A673 (cell line): ENCODE measurements at places on chromosomes 4 and X. TPM values are rescaled to one million over a fixed set of nuclear protein-coding genes. Genes with fewer than 3 reads are reported as not detected.

Gene ASB9
- total RNA-seq, result not detected in 2 replicates

Gene PPBP
- total RNA-seq, result not detected in 2 replicates

Gene DIPK2B
- total RNA-seq, result not detected in 2 replicates

Gene RTL9
- total RNA-seq, result 0.13 and 0.70 TPM in 2 replicates

Gene CXorf66
- total RNA-seq, result not detected in 2 replicates

Gene TRAPPC2
- total RNA-seq, result 18.3 and 19.5 TPM in 2 replicates

Gene MID1
- 5.6 and 7.0 TPM in 2 replicates for total RNA-seq

Gene CAMK2D
- 34.7 and 35.8 TPM in 2 replicates for total RNA-seq

Gene HTN3
- not detected in 2 replicates for total RNA-seq

Gene OTC
- total RNA-seq, result not detected in 2 replicates

Gene CDX4
- not detected in 2 replicates for total RNA-seq

Gene SMIM20
- total RNA-seq, result 25.2 and 30.2 TPM in 2 replicates

Gene PCDH10
- 40.6 and 43.4 TPM in 2 replicates for total RNA-seq

Gene CACNA1F
- total RNA-seq, result not detected in 2 replicates

Gene CSAG2
- not detected in 2 replicates for total RNA-seq

Gene IL2
- total RNA-seq, result not detected in 2 replicates

Gene OFD1
- total RNA-seq, result 25.8 and 28.6 TPM in 2 replicates

Gene DUSP21
- not detected in 2 replicates for total RNA-seq

Gene GABRB1
- 1.0 and 3.5 TPM in 2 replicates for total RNA-seq

Gene TMEM271
- 2.6 and 3.6 TPM in 2 replicates for total RNA-seq

DNA sequence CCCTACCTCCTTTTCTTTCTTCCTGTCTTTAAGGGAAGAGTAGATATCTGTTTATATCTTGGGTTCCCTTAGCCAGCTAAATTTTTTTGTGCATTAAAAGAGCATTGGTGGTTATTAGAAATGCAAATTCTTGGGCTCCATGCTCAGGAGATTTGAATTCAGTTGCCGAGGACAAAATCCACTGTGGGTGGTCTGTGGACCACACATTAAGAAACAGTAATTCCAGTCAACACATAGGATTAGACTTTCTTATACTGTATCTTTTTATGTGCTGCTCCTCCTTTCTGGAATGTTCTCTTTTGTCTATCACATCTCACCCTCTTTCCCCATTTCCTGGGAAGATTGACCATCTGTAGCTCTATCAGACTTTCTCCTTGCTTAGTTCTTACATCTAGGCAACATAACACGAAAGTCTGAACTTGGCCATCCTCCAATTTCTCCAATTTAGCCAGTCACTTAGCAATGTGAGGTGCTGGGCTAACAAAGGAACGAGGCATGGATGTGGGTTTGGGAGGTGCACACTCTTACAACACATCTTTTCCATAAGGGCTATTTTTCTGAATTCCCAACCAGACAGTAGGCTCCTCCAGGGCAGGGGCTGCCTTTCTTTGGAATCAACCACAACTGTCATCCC lies 5.3 kb upstream of the PDLIM3 start:
- no peak for DNase-seq

DNA sequence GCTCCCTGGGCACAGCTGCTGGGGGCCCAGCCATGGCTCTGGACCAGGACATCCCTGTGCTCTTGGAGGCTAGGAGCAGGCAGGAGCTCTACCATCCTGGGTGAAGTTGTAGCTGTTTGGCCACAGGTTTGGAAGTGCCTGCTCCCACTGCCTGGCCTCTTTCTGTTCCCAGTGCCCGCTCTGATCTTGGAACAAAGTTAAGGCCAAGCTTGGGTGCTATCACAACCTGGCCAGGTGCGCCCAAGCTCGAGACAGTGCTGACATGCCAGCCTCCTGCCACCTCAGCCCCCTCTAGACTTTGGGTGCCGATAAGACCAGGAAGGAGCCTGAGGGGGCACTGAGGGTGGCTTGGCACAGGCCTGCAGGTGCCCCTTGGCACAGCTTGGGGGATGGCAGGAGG lies 686.1 kb upstream of the AADAT start:
- DNase-seq, result no peak

- peak; percentile 89 for DNase-seq
Measured at GRCh38 chr4:55030589-55030988, 94.8 kb downstream of the KDR start.

DNA sequence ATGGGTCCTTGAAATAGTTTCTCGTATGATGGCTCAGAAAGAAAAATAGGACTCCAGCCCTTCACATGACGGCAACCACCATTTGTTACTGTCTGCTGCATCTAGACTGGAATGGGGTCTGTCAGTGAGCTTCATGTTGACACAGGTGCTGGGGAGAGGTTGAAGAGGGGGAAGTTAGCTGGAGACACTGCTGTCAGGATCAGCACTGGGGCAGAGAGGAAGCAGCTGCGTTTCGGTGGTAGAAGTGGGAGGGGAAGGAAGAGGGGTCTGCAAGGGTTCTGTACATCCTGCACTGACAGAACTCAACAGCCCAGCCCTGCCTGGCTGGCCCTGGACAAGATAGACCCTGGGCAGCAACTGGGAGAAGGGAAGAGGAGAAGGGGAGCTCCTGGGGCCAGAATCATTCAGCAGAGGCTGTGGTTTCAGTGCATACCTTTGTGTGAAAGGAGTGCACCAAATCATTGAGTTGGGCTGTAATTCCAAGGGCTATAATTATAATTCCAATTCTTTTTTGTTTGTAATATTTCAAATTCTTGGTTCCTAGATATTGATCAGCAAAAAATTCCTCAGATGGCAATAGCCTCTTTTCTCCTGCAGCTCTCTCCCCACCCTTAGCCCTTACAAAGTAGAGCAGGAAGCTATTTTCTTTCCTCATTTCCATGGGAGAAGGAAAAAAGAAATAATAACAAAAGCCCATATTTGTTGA lies 119.4 kb upstream of the C1GALT1C1 start:
- no peak for DNase-seq

DNA sequence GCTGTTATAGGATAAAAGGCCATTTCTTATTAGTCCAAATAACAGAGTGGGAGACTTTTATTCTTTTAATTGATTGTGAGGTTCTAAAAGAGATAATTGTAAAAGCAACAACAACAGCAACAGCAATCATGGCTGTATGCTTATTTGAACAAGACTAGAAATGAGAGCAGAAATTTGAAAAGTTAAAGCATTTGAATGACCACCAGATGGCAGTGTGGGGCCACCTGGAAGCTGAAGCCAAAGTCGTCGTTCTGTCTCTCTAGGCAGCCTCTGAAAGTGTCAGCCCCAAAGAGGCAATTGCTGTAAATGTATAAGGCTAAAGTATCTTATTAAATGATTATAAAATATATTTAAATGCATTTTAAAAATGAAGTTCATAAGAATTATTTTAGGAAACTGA lies 42.2 kb downstream of the SH2D1A start:
- DNase-seq, result peak; percentile 71

- DNase-seq, result peak; percentile 58
Measured at GRCh38 chrX:119488749-119489148, 20.5 kb downstream of the SLC25A5 start.

GRCh38 chr4:142467088-142467487 lies 379.0 kb downstream of the INPP4B start:
- DNase-seq, result no peak

- no peak for DNase-seq
Measured at GRCh38 chr4:154478547-154478946, 13.1 kb downstream of the DCHS2 start.

GRCh38 chr4:304969-305680 lies at the start of gene ZNF732:
Gene ZNF732, minus strand, starts transcription at chr4:305474. Its CDS starts 164 bp downstream, at chr4:305310.
- DNase-seq, result no peak

DNA sequence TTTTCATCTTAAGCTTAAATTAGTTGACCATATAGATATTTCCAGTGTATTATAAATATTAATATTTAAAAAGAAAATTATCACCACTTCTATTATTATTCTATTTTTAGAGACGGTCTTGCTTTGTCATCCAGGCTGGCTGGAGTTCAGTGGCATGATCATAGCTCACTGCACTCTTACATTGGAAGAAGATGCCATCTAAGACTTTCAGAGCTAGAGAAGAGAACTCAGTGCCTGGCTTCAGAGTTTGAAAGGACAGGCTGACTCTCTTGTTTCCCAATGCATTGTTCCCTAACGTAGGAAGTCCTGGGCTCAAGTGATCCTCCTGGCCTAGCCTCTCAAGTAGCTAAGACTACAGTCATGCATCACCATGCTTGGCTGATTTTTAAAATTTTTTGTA lies 75.9 kb downstream of the FIP1L1 start:
- DNase-seq, result no peak

GRCh38 chr4:102868153-102868780 lies 525 bp upstream of the CISD2 start:
- DNase-seq, result no peak

DNA sequence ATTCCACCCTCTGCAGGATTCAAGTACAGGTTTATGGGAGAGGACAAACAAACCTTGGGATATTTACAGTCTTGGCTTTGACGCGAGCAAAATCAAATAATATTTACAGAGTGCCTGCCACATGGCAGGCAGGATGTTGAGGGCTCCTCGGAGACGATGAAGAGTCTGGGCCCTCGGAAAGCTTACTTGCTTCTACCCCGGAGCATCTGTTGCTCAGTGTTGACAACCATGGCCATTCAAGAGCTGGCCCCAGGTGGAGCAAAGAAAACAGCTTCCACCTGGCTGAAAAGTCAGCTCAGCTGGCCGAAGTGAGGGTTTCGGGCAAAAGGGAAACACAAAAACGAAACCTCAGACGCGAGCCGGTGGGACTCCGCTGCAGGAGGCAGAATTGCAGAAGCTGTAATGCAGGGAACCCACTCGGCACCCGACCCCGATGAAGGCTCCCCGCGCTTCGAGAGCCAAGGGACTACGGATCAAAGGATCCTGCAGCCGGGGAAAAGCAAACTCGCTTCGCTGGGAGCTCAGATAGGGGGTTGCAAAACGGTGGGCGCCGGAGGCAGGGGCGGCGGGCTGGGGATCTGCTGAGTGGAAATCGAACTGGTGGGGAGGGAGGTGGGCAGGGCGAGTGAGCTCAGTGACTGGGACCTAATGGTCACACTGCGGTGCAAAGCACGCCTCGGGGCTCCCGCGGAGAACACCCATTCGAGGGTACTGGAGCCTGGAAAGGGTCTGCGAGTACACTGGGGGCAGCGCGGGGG lies 805 bp downstream of the ATP8A1 start:
- DNase-seq, result peak; percentile 4

GRCh38 chr4:88570001-88570400 lies 22.3 kb upstream of the HERC3 start:
- no peak for DNase-seq

- no peak for DNase-seq
Measured at GRCh38 chr4:84952004-84952403, 14.5 kb downstream of the WDFY3 start.

DNA sequence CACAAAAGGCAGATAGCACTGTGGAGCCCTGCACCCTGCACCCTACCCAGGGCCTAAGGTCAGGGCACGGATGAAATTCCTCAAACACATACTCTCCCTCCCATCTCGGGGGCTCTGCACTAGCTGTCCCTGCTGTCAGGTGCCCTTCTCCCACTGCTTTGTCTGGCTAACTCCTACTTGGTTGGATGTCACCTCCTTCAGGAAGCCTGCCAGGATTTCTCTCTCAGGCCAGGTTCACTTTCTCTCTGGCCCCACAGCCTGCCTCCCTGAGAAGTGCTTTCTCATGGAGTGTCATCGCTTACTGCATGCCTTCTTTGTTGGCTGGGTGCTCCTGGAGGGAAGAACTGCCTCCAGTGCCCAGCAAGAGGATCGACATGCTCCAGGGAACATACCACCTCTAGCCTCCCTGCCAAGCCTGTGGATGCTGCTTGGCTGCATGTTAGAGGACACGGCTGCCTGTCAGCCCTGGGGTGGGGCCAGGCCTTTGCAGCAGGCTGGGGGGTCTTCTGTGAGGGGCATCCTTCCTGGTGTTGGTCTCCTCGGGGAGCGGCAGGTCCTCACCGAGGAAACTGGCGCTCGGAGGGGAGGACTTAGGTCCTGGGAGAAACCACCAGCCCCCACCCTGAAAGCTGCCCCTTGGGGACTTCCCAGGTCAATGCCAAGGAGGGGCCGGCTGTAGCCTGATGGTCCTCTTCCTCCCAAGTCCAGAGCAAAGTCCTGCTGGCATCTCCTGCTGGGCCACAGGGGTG lies 15.0 kb downstream of the ABLIM2 start:
- no peak for DNase-seq

DNA sequence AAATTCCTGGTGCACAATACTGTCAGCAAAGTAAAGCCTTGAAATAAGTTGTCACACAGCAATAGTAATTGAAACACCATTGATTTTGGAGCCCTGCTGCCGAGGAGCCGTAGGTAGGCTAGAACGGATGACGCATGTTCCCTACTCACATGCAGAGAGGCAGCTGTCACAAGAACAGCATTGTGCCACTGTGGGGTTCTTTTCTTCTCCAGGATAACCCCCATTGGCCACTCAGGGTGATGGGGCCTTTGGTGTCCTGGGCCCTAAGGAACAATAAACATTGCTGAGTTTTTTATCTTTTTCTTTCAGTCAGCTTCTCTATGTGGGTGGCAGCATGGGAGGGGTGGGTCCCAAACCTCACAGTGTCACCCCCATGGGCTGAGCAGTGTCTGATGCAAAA lies 542.3 kb downstream of the BCOR start:
- no peak for DNase-seq

DNA sequence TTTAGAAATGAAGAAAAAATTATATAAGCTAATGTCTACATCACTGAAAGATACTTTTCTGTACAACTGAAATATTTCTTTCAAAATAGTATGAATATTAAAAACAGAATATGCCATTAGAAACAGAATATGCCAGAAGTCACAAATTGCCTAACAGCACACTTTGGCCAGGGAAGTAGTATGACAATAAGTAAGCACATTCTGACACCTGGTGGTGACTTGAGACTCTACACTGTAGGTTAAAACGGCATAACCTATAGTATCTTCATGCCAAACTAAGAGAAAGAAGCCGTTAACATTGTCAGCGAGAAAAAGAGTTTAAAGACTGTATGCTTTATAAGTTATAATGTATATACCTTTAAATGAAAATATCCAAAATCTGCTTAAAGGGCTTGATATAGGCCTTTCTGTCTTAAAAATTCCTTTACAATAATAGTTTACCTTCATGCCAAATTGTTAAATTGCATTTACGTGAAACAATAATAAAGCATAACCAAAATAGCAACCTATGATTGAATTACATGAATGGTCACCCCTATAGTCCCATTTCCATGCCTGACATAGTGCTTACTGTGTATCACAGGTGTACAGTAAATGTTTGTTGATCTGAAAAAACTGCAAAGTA lies 32.8 kb downstream of the FAM13A start:
- peak; percentile 58 for DNase-seq

- no peak for DNase-seq
Measured at GRCh38 chrX:10966057-10966456, 145.1 kb upstream of the HCCS start.

DNA sequence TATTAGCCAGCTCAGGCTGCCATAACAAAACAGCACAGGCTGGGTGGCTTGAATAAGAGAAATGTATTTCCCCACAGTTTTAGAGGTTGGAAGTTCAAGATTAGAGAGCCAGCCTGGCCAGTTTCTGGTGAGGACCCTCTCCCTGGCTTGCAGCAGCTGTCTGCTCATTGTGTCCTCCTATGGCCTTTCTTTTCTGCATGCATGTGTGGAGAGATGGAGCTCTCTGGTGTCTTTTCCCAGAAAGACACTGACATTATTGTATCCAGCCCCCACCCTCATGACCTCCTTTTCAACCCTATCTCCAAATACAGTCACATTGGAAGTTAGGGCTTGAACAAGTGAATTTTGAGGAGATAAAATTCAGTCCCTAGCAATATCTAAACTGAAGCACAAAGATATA lies 263.8 kb upstream of the PABPC4L start:
- no peak for DNase-seq

- no peak for DNase-seq
Measured at GRCh38 chr4:164109503-164109902, 615.0 kb downstream of the TMA16 start.

GRCh38 chrX:11429538-11430085 lies 136.4 kb downstream of the AMELX start:
- DNase-seq, result no peak

GRCh38 chrX:8345473-8345872 lies 119.2 kb upstream of the VCX3B start:
- no peak for DNase-seq
